ENCODE measurements at places on chromosomes 5 and 9.

DNA sequence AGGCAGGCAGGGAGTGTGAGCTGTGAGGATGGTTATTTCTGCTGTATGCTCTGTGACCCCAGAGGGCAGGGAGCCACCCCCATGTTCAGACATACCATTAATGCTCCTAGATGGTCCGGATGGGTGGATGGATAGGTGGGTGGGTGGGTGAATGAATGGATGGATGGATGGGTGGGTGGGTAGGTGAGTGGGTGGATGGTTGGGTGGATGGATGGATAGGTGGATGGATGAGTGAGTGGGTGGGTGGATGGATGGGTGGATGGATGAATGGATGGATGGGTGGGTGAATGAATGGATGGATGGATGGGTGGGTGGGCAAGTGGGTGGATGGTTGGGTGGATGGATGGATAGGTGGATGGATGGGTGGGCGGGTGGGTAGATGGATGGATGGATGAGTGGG lies 63.4 kb upstream of the BARHL1 start:
- no peak overlapping the region for H3K4me3 ChIP-seq
- no peak overlapping the region for H3K27ac ChIP-seq
- H3K36me3 ChIP-seq: no peaks in the 10 kb centered on the region
- H3K27me3 ChIP-seq: no peaks in the 10 kb centered on the region

DNA sequence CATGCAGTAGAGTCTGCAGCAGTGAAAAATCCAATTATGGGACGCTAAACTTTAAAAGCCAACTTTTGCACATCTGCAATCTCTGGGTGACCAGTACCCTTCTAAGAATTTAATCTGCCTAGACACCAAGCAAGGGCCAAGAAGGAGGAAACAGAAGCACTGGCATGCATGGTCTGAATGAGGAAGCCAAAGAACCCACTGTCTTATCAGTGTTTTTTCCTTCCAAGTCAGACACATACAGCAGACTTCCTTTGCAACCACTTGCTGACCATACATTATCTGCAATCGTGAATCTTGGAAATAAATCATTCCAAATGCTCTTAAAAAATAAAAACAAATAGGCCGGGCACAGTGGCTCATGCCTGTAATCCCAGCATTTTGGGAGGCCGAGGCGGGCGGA lies 65.9 kb downstream of the DEPDC1B start:
- no peak overlapping the region for H3K4me3 ChIP-seq
- H3K4me1 ChIP-seq: no peaks in the 10 kb centered on the region
- DNase-seq: no peak
- H3K36me3 ChIP-seq: no peaks in the 10 kb centered on the region
- H3K27me3 ChIP-seq: no peaks in the 10 kb centered on the region

GRCh38 chr5:45639040-45639439 lies 57.1 kb downstream of the HCN1 start:
- H3K4me3 ChIP-seq: no peak overlapping the region
- peak; percentile 19 for DNase-seq
- H3K36me3 ChIP-seq: no peaks in the 10 kb centered on the region
- H3K4me1 ChIP-seq: no peaks in the 10 kb centered on the region

DNA sequence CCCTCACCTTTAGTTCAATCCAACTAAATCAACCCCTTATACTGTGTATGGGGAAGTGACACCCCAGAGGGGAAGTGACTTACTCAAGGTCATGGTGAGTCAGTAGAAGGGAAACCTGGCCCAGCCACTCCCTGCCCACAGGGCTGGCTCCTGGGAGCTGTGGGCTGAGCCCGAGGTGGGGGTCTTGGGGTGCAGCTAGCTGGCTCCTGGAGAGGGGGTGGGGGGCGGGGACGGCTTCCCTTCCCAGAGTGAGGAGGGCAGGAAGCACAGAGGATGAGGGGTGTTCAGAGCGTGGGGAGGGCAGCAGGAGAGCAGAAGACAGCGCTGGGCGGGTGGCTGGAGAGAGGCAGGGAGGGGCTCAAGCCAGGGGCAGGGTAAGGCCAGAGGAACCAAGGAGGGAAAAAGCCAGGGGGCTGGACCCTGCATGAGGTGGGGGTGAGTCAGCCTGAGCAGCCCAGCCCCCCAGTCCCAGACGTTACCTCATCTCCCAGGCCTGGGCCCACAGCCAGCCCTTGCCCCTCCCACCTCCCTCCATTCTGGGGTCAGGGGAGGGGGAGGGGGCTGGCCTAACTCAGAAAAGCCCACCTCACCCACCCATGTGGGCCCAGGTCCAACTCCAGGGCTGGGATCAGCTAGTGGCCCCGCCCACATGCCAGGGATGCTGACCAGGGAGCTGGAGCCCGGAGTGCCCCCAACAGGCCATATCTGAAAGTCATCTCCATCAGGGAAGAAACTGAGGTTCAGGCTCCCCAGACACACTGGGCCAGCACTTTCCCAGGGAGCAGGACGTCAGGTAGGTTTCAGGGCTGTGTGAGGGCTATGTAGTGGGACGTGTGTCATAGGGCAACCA lies 2.8 kb downstream of the PDLIM7 start:
- H3K27ac ChIP-seq: peak overlapping the region; percentile 98
- peak overlapping the region; percentile 83 for H3K4me3 ChIP-seq
- DNase-seq: peak; percentile 78

GRCh38 chr5:145938776-145939539 lies 2.6 kb downstream of the SH3RF2 start:
- no peak overlapping the region for H3K27ac ChIP-seq
- H3K4me1 ChIP-seq: peaks cover 32% of the 10 kb centered on the region
- no peak overlapping the region for H3K4me3 ChIP-seq
- H3K36me3 ChIP-seq: no peaks in the 10 kb centered on the region
- no peak for DNase-seq
- H3K27me3 ChIP-seq: peaks cover 7% of the 10 kb centered on the region

- H3K27ac ChIP-seq: no peak overlapping the region
- H3K4me3 ChIP-seq: no peak overlapping the region
- H3K27me3 ChIP-seq: no peaks in the 10 kb centered on the region
- DNase-seq: no peak
- no peaks in the 10 kb centered on the region for H3K36me3 ChIP-seq
Measured at GRCh38 chr9:125929846-125930245, 182.7 kb downstream of the PBX3 start.

DNA sequence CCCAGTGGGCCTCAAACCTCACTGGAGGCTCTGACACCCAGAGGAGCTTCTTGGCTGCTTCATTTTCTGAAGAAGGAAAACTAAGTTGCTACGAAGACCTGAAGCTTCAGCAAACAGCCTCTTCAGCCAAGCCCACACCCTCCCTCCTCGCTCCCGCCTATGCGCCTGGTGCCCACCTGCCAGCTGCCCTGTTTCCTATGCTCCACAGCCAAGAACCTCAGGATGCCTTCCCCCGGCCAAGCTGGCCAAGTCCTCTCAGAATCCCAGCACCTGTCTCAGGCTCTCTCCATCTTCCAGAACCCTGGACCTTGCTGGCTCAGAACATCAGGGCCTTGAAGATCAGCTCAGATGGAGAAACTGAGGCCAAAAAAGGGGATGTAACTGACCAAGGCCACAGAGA lies 60.4 kb downstream of the STK10 start:
- H3K4me3 ChIP-seq: no peak overlapping the region
- H3K27ac ChIP-seq: no peak overlapping the region
- no peaks in the 10 kb centered on the region for H3K27me3 ChIP-seq

DNA sequence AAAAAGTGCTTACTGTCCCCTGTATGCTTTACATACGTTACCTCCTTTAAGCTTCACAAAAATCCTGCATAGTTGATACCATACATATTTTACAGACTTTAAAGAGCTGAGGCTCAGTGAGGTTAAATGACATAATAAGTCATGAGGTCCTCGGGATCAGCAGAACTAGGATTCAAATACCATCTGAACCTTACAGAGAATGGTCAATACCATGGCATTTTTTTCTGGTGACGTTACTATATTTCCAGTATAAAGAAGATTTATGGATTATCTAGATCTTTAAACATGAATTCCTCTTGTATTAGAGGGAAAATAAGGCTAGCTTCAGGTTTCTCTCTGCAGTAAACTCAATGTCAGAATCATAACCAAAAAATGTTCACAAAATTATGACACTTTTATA lies 153.7 kb upstream of the GPR151 start:
- no peaks in the 10 kb centered on the region for H3K27me3 ChIP-seq
- no peak for DNase-seq
- H3K4me3 ChIP-seq: no peak overlapping the region

GRCh38 chr9:12740845-12741244 lies 34.0 kb upstream of the LURAP1L start:
- no peaks in the 10 kb centered on the region for H3K36me3 ChIP-seq
- no peaks in the 10 kb centered on the region for H3K27me3 ChIP-seq
- H3K4me1 ChIP-seq: no peaks in the 10 kb centered on the region
- no peak for DNase-seq
- H3K4me3 ChIP-seq: no peak overlapping the region

DNA sequence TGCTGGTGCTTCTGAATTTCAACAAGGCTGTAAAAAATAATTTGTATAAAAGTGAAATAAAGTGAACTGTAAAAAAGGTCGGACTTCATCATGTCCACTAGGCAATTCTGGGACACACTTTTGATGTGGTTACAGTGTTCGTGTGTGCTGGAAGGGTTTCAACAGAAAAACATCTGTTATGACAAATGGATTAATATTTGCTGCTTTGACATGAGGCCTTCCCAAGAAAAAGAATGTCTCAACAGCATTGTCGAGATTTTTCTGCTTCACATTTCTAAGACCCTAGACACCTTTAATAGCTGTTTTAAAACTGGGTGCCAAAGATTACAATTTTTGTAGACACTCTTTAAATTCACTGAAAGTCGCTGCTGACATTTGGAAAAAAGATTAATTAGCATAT lies 216.6 kb downstream of the SLC12A2 start:
- H3K4me1 ChIP-seq: 0 out of 2 replicates have a peak, but pooled peaks cover 7% of the 10 kb centered on the region
- no peak overlapping the region for H3K4me3 ChIP-seq
- no peaks in the 10 kb centered on the region for H3K27me3 ChIP-seq
- no peak overlapping the region for H3K27ac ChIP-seq
- 0 out of 2 replicates have a peak, but pooled peaks cover 5% of the 10 kb centered on the region for H3K36me3 ChIP-seq

Measured in GM23338 (cell line).